ENCODE measurements at places on chromosomes 3 and 15.

GRCh38 chr15:85142312-85142711 lies 160.7 kb downstream of the PDE8A start:
- DNase-seq, result no peak

DNA sequence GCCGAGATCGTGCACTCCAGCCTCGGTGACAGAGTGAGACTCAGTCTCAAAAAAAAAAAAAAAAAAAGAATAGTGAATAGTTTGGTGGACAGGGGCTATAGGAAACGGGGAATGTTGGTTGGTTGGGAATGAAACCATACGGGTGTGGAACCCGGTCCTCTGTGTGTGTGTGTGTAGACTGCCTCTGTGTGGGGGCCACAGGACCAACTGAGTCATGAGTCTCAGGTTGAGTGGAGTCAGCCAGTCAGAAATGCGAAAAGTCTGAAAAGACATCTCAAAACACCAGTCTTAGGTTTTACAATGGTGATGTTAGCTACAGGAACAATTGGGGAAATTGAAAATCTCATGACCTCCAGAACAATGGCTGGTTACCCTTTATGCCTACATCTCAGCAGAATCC lies 44.5 kb downstream of the ZDHHC19 start:
- no peak for DNase-seq

DNA sequence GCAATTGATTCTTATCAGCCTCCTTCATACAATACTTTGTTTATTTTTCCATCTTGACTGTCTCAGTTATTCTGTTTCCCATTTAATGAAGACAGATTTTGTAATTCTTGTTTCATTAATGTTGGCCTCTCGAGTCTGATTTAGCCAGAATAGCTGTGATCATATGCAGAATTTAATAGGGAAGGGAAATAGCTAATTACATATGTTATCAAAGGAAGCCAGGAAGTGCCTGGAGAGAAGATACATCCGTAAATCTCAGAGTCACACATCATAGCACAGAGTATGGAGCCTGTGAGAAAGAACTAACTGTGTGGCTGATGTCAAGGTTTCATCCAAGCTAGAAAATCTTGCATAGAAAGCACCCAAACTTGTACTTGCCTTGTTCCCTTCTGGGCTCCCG lies 288.9 kb upstream of the SLCO3A1 start:
- no peak for DNase-seq

- DNase-seq, result peak; percentile 75
These were observed 14.8 kb upstream of the CYP11A1 start for GRCh38 chr15:74382004-74382816.

DNA sequence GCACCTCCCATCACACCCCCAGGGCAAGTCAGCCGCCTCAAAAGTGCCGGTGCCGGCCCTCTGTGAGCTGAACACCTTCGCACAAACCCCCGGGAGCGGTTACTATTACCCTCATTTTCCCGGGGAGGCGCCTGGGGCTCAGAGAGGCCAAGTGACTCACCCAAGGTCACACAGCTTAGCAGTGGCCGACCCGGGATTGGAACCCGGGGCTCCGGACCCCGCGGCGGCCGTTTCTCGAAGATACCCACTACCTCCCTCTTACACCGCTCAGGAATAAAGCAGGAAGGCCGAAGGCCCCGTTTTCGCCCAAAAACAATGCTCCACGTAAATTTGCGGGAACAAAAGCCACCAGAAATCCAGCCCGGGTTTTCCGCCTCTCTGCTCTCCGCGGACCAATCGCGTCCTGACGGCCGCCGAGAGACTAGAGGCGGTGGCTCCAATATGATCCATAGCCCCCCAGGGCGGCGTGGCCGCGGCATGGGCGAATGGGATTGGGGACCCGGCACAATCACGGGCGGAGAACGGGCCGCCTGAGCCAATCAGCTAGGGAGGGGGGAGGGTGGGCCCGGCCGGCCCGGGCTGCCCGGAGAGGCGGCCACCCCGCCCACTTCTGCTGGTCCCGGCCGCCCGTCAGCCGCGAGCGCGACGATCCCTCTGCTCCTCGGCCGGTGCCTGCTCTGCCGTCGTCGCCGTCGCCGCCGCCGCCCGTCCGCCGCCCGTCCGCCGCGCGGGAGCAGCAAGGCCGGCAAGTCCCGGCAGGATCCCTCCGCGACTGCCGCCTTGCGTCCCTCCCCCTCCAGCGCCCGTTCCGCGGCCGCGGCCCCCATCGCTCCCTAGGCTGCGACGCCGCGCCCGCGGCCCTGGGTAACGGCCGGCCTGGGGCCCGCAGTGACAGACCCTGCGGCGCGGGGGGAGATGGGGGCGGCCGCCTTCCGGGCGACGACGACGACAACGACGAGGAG lies 177.0 kb downstream of the OR4M2 start:
- no peak for DNase-seq

- no peak for DNase-seq
These were observed 76.0 kb downstream of the ZNF609 start for GRCh38 chr15:64536244-64536836.
